ENCODE measurements at places on chromosomes 5 and 9. TPM values are rescaled to one million over a fixed set of nuclear protein-coding genes. Genes with fewer than 3 reads are reported as not detected.

The OR13C3 gene
- not detected for polyA plus RNA-seq

The NME5 gene
- 1.1 TPM for polyA plus RNA-seq

The HMMR gene
- 9.9 TPM for polyA plus RNA-seq

The GPRIN1 gene
- 0.87 TPM for polyA plus RNA-seq

The SAP30L gene
- polyA plus RNA-seq = 24.1 TPM

The SLC36A3 gene
- polyA plus RNA-seq = not detected

The SPINK7 gene
- polyA plus RNA-seq = not detected

The GALNT12 gene
- 2.7 TPM for polyA plus RNA-seq
